Activated naive CD4-positive, alpha-beta T cell treated with anti-CD3 and anti-CD28 coated beads for 36 hours (primary cell): ENCODE measurements at places on chromosomes 3 and 15. TPM values are rescaled to one million over a fixed set of nuclear protein-coding genes. Genes with fewer than 3 reads are reported as not detected.

The TMEM45A gene
- 0.21 TPM for total RNA-seq

The ACP3 gene
- not detected for total RNA-seq

DNA sequence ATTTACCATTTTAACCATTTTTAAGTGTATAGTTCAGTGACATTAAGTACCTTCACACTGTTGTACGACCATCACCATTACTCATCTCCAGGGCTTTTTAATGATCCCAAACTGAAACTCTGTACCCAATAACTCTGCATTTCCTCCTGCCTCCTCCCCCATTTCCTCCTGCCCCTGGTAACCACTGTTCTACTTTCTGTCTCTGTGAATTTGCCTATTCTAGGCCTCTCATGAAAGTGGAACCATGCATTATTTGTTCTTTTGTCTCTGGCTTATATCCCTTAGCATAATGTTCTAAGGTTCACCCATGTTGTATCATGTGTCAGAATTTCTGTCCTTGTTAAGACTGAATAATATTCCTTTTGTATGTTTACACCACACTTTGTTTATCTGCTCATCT is 154.2 kb downstream of the MECOM start:
- DNase-seq = peak; percentile 7
- peaks cover 11% of the 10 kb centered on the region for H3K4me1 ChIP-seq
- no peak overlapping the region for H3K4me3 ChIP-seq

- no peaks in the 10 kb centered on the region for H3K27me3 ChIP-seq
- H3K4me3 ChIP-seq = no peak overlapping the region
- H3K4me1 ChIP-seq = peaks cover 3% of the 10 kb centered on the region
- no peaks in the 10 kb centered on the region for H3K36me3 ChIP-seq
- H3K27ac ChIP-seq = no peak overlapping the region
These were observed 34.0 kb downstream of the PLEKHO2 start for GRCh38 chr15:64875641-64876223.
